ENCODE measurements at places on chromosomes 5 and 9.
A peak's percentile ranks its signal among the peaks of the same experiment; 100 is the strongest.

GRCh38 chr5:57334475-57334874 is 148.1 kb downstream of the ACTBL2 start:
- no peak for DNase-seq

DNA sequence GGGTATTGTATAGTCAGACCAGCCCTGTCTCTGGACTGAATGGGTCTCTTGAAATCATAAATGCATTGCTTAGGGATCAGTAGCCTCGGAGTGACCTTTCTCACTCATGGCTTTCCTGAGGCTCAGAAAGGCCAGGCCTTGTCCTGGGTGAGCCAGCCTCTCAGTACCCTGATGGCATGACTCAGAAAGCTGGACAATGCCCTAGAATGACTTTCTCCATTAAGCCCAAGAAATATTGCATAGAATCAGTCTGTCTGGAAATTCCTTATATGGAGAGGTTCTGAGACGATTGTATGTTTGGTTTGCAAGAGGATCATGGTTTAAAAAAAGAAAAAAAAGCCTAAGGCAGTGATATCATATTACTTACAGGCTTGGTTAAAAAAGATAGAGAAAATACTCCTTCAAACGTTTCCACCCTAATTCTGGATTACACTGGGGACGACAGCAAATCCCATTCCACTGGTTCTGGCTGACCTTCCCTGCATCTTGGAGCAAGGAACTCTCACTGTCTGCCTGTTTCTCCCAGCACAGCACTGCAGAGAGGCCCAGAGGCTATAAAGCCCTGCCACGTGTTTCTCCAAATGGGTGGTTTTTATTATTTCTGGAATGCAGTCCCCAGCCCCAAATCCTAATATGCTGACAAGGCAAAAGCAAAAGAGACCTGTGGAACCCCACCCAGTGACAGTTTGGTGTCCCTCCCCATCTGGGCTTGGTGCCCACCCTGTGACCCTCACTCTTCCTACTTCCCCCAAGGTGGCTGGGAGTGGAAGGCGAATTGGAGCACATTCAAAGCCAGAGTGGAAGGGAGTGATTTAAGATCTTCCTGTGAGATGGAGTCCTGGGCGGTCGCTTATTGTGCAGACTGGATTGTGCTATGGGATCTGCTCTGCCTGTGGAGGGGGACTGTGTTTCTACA is 34.4 kb downstream of the MAP1B start:
- no peak for DNase-seq

DNA sequence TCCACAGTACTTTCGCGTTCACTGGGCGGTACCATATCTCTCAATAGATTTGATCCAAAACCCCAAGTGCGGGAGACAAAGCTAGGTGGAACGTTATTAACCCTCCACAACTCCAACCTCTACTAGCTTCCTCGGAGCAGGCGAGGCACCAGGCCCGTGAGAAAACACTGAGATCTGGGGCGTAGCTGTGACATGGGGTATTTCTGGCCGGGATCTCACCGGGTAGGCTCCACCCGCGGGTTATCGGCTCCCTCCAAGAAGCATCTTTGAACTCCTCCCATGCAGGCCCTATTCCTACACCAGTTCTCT is 350 bp upstream of the SLC25A46 start:
- no peak for DNase-seq

DNA sequence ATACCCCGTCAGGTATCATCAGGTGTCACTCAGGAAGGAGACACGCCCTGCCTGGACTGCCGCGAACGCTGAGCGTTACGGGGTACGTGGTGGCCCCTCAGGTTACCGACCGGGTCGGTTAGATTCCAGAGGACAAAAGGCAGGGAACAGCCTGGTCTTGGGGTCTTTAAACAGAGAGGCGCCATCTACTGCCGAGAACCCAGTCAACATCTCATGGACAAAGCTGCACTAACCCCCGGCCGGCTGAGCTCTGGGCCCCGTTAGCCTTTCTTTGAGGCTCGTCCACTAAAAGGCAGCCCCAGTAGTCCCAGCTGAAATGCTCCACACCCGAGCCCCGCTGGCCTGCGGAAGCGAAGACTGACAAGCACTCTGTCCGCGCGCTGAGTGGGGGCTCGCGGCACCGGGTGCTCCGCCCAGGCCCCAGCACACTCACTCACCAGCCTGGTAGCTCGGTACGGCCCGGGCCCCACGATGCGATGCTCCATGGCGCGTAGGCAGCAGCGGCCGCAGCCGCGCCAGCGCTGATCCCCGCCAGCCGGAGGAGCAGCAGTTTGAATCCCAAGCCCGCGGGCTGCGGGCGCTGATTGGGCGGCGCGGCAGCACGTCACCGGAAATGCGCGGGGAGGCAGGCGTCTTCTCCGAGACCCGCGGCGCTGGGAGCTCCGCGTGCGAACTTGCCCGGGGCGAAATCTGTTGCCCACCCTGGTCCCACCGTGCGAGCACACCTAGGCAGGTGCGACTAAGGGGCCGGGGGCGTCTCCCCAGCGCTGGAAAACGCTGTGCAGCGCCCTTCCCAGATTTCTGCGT is at the start of gene DEPDC1B:
Gene DEPDC1B (minus strand): TSS at position 558 of the 807 bp plus-strand sequence. CDS start 73 bp downstream, at position 485.
- peak; percentile 76 for DNase-seq

GRCh38 chr5:5795074-5795771 is 372.7 kb downstream of the ICE1 start:
- DNase-seq: no peak

GRCh38 chr5:95949810-95950209 is 11.8 kb downstream of the ELL2 start:
- no peak for DNase-seq

- DNase-seq: no peak
These were observed 40.2 kb downstream of the CYFIP2 start for GRCh38 chr5:157306081-157306480.

GRCh38 chr9:135728436-135729110 is 26.6 kb downstream of the KCNT1 start:
- no peak for DNase-seq

DNA sequence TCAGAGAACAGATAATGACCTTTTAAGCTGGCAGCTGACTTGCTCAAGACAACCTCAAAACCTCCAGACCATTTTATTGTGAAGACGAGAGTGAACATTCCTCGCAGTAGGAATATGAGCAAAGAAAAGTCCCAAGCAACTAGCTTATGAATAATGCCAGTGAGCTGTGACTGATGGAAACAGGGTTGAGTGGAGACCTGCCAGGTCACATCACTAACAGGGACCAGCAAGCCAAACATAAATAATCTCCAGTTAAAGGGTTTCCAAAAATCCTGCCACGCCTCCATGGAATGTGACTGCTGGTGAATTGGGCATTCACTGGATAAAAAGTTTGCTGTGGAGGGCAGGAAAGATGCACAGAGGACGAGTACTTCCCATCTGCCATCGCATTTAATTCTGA is 185.4 kb downstream of the CRB2 start:
- DNase-seq: no peak

DNA sequence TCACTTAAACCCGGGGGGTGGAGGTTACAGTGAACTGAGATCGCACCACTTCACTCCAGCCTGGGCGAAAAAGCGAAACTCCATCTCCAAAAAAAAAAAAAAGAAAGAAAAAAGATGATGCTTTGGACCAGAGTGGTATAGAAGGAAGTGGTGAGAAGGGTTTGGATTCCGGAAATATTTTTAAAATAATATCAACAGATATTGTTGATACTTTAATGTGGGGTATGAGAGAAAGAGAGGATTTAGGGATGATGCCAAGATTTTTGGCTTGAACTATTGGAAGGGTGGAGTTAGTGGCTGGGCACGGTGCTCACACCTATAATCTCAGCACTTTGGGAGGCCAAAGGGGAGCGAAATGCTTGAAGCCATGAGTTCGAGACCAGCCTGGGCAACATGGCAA is 49.6 kb upstream of the PLIN2 start:
- DNase-seq: no peak

- no peak for DNase-seq
These were observed 10.9 kb downstream of the QRFP start for GRCh38 chr9:130885484-130886375.

DNA sequence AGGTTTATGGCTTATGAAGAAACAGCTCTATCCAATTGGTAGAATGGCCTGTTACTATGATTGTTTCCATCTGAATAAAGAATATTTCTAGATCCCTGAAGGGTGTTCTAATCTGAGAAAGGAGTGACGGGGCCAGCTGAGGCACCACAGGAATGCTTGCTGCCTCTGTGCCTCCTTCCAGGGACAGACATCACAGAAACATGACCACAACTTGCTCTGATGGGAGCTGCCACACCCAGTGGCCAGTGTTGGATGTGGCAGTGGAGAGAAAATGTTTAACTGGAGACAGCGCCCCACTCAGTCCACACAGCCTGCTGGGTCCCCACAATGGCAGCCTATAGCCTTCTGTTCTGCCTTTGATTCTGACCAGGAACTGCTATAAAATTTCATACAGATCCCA is 38.6 kb upstream of the TESK1 start:
- no peak for DNase-seq

- no peak for DNase-seq
These were observed 65.6 kb upstream of the CD180 start for GRCh38 chr5:67262206-67262605.

GRCh38 chr5:134084570-134084969 is 29.9 kb upstream of the TCF7 start:
- no peak for DNase-seq

- DNase-seq: no peak
These were observed 165.3 kb upstream of the FBXL7 start for GRCh38 chr5:15334551-15335266.

GRCh38 chr5:62310426-62311143 is 4.6 kb downstream of the KIF2A start:
- no peak for DNase-seq

DNA sequence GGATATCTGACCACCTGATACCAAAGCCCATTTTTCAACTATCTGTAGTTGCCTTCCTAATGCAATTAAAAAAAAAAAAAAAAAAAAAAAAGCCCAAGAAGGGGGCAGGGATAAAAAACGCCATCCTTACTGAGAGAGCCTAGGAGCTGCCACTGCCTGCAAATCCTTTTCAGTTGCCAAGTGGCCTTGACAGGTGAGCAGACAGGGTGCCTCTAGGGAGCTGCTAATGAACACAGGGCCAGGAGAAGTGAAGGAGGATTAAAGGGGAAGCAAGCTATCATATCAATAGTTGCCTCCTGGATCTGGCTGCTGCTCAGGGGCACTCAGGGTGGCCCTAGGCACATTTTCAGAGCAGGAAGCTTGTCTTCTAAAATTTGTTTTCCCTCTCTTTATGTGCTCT is 547.4 kb downstream of the TLE1 start:
- no peak for DNase-seq

DNA sequence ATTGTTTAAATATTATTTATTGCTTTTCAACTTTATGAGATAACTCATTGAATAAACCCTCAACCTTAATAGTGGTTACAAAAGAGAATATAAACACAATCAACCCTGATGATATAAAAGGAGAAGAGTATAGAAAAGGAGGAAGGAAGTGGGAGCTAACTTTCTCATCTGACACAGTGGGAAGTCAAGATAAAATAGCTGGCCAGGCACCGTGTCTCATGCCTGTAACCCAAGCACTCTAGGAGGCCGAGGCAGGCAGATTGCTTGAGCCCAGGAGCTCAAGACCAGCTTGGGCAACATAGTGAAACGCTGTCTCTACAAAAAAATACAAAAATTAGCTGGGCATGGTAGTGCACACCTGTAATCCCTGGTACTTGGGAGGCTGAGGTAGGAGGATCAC is 93.5 kb downstream of the PPP2R2B start:
- no peak for DNase-seq

DNA sequence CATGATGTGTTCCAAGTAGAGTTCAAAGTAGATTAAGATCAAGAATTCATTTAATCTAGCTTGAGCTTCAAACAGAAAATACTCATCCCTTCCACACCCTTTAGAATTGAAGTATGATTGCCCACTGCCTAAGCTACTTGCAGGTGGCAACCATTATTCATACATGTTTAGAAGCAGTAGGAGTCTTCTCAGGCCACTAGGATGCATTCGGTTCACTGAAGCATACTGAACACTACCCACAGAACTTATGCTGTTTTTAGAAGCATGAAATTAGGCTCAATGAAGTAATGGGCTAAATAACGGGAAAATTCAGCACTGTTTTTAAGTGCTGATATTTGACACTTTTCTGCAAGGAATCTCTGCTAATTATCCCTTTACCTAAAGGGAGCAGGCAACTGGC is 263.4 kb downstream of the DEPDC1B start:
- DNase-seq: no peak

- no peak for DNase-seq
These were observed 356.4 kb upstream of the GRAMD2B start for GRCh38 chr5:126066836-126067235.

DNA sequence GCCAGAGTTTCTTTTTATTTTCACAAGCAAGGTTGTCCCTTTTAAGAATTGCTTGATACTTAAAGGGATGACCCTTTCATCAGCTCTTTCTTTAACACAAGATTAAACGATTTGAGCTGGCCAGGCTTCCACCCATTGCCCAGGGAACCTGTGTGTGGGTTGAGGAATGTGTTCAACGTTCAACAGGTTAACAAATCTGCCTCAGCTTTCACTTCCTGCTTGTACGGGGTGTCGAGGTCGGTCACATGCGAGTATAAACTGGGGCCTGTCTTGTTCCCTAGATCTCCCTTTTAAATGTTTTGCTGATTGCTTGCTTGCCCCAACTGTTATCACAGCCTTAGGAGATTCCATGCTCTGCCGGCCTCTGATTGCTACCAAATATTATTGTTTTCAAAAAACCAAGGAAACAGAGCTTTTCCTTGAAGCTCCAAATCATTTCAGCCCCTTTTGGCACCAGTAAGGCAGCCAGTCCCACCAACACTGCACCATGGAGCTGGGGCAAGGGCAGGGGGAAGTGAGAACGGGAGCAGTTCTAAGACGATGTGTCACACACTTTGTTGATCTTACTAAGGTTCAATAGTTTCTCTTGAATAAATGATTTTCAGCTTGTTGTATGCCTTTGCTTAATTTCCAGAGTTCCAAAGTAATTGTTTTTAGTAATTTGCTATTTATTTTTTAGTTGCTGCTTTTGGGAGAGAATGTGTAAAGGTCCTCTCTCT is 10.7 kb upstream of the CLK4 start:
- DNase-seq: no peak

DNA sequence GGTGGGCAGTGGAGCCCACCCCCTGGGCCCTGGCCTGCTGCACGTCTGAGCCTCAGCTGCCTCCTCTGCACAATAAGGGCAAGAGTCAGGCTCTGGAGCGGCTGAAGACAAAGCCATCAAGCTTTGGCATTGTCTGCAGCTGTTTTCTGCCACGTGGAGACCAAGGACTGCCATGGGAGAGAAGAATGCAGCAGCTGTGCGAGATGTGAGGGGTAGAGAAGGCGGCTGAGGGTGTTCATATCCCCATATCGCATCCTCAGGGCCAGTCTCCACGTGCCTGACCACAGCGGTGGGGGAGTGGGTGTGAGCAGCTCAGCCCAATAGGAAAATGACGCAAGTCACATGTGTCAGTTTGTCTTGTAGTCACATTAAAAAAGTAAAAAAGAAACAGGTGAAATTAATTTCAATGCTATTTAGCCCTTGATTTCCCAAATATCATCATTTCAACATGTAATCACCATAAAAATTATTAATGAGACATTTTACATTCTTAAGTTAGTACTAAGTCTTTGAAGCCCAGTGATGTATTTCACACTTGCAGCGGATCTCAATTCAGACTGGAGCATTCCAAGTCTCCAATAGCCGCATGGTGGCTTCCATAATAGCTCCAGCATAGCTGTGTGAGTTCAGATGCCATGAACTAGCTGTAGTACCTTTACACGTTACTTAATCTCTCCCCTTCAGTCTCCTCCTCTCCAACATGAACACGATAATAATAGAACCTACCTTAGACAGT is 6.6 kb downstream of the C1QTNF2 start:
- DNase-seq: no peak

Data from activated T-helper 1 cell treated with anti-CD3 and anti-CD28 coated beads, Interleukin-2, amount 50 U/mL, for 16 hours (primary cell).